Regular cardiac myocyte (primary cell): ENCODE measurements at places on chromosomes 3 and 15. TPM values are rescaled to one million over a fixed set of nuclear protein-coding genes. Genes with fewer than 3 reads are reported as not detected.

Gene STX19
- under 0.01 TPM in 1 of 2 replicates, not detected in the other for total RNA-seq

Gene ACVR2B
- 1.9 and 3.7 TPM in 2 replicates for total RNA-seq

Gene SETD5
- 36.6 and 42.8 TPM in 2 replicates for total RNA-seq

Gene GP5
- 0.19 and 1.1 TPM in 2 replicates for total RNA-seq

Gene PLSCR1
- total RNA-seq: 44.1 and 50.2 TPM in 2 replicates

Gene RBP2
- not detected in 2 replicates for total RNA-seq

Gene MEX3B
- total RNA-seq: 8.6 and 16.9 TPM in 2 replicates

Gene CFAP44
- 1.2 and 35.8 TPM in 2 replicates for total RNA-seq
